ENCODE measurements at places on chromosomes 12 and 14. TPM values are rescaled to one million over a fixed set of nuclear protein-coding genes. Genes with fewer than 3 reads are reported as not detected.

DNA sequence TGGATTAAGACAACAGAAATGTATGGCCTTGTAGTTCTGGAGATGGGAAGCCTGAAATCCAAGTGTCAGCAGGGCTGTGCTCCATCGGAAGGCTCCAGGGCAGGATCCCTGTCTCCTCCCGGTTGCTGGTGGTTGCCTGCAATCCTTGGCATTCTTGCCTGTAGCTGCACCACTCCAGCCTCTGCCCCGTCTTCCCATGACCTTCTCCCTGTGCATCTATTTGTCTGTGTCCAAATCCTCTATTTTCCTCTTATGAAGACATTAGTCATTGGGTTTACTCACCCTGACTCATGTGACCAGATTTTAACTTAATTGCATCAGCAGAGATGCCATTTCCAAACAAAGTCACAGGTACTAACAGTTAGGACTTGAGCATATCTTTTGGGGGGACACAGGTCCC is 15.1 kb downstream of the TUNAR start:
- DNase-seq, result no peak

DNA sequence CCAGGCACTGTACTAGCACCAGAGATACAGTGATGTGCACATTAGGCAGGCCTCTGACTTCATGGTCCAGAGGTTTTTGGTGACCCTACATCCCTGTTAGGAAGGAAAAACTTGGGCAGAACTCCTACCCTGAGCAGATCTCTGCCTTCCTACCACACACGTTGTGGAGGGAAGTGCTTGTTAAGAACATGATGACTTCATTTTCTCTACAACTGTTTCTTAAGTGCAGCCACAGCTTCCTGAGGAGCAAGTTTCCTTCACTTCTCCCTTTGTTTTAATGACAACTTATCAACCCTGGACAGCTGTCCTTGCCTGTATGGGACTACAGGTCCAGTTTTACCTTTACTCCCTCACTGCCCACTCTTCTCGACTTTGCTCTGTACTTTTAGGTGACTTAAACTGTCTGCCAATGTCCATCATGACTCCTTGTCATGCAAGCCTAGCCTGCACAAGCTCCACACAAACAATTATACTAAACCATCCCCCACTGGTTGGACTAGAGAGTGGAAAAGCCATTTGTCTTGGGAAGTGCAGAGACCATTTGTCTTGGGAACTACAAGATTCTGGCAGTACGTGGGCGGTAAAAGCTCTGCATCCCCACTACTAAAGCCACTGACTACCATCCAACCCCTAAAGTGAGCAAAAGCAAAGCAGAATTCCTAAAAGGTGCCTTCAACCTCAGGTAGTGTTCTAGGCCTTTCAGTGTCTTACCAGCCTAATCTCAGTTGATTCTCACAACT is 359.8 kb downstream of the EGLN3 start:
- no peak for DNase-seq

The MIPOL1 gene
- 7.9 TPM for total RNA-seq

- no peak for DNase-seq
These were observed 1.5 kb downstream of the FGD4 start for GRCh38 chr12:32400866-32401265.

DNA sequence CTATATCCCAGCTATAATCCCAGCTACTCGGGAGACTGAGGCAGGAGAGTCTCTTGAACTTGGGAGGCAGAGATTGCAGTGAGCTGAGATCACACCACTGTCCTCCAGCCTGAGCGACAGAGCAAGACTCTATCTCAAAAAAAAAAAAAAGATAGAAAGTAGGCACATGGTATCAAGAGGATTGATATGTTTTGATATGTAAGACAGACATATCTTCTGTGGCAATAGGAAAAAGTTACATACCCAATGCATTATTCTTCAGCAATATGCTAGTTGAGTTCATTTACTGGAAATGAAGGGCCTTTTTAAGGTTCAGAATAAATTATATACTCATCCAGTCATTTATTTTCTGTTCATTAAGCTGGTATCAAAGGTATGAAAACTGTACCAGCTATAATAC is 393.4 kb downstream of the GLT1D1 start:
- DNase-seq, result no peak

- DNase-seq, result no peak
These were observed 524 bp downstream of the KMT5A start for GRCh38 chr12:123384318-123384993.

The VSX2 gene
- not detected for total RNA-seq

- DNase-seq, result no peak
These were observed 839 bp downstream of the SLC38A1 start for GRCh38 chr12:46267825-46268582.

DNA sequence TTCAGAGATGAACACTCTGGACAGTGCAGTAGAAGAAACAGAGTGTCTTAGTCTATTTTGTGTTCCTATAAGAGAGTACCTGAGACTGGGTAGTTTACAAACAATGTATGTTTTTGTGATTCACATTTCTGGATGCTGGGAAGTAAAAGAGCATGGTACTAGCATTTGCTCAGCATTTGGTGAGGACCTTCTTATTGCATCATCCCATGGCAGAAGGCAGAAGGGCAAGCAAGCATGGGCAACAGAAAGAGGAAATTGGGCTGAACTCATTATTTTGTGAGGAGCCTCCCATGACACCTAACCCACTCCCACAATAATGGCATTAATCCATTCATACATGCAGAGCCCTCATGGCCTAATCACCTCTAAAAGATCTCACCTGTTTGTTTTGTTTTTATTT is 8.0 kb downstream of the ANKS1B start:
- no peak for DNase-seq

GRCh38 chr14:100538351-100539002 is 48.7 kb downstream of the BEGAIN start:
- peak; percentile 70 for DNase-seq

DNA sequence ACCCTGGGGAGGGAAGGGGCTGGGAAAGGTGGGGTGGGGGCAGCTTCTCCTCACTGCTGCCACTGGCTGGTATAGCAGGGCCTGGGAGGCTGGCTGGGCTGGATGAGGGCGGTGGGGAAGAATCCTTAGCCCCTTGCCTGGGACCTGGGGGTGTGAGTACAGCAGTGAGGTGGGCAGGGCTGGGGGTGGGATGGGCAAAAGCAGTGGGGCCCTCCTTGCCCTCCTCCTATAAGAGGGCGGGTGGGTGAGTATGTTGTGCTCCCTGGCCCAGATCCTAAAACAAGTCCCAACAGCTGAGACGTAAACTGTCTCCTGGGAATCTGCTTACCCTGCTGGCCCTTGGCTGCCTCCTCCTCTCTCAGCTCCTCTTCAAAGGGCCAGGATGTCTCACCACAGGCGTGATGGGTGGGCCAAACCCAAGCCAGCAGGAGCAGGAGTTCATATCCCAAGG is 2.2 kb downstream of the NCKAP5L start:
- no peak for DNase-seq

Measured in cardiac septum (tissue), 1 donor.